ENCODE measurements at places on chromosomes 11 and 22. TPM values are rescaled to one million over a fixed set of nuclear protein-coding genes. Genes with fewer than 3 reads are reported as not detected.
A peak's percentile ranks its signal among the peaks of the same experiment; 100 is the strongest.

DNA sequence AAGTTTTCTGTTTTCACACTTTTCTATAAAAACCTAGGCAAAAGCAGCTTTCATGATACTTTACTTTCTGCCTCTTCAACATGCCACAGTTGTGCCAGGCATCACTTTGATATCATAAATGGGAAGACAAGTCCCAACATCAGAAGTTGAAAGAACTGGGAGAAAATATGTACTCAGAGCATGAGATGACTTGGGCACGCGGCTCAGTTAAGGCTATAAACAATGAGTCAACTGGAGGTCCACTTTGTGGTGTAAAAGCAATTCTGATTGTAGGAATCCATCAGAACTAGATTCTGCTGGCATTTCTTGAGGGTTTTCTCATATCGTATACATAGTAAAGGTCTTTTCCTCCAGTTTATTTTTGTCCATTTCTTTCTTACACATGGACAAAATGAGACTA, 109.7 kb upstream of the USP47 start:
- H3K27me3 ChIP-seq: peaks cover 7% of the 10 kb centered on the region
- H3K4me1 ChIP-seq: no peaks in the 10 kb centered on the region
- H3K4me3 ChIP-seq: no peak overlapping the region
- no peak overlapping the region for H3K27ac ChIP-seq

FGF4 gene
- not detected for total RNA-seq

DNA sequence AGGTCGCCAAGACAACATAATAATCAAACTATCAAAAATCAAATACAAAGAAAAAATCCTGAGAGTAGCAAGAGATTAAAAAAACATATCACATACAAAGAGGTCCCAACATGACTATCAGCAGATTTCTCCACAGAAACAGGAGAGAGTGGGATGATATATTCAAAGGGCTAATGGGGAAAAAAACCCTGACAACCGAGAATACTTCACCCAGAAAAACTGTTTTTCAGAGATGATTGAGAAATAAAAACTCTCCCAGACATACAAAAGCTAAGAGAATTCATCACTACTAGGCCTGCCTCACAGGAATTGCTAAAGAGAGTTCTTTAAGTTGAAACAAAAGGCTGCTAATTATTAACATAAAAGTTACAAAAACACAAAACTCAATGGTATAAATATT, 108.1 kb downstream of the EFCAB6 start:
- H3K27ac ChIP-seq: no peak overlapping the region
- H3K4me3 ChIP-seq: no peak overlapping the region
- H3K36me3 ChIP-seq: peaks cover 3% of the 10 kb centered on the region
- DNase-seq: no peak
- no peaks in the 10 kb centered on the region for H3K4me1 ChIP-seq
- peaks cover 4% of the 10 kb centered on the region for H3K27me3 ChIP-seq

CCDC116 gene
- 0.73 TPM for total RNA-seq

GRCh38 chr11:2555336-2555735, 110.5 kb downstream of the KCNQ1 start:
- no peaks in the 10 kb centered on the region for H3K27me3 ChIP-seq
- DNase-seq: no peak
- H3K4me1 ChIP-seq: no peaks in the 10 kb centered on the region
- H3K4me3 ChIP-seq: no peak overlapping the region

FAM111B gene
- 54.9 TPM for total RNA-seq

DNA sequence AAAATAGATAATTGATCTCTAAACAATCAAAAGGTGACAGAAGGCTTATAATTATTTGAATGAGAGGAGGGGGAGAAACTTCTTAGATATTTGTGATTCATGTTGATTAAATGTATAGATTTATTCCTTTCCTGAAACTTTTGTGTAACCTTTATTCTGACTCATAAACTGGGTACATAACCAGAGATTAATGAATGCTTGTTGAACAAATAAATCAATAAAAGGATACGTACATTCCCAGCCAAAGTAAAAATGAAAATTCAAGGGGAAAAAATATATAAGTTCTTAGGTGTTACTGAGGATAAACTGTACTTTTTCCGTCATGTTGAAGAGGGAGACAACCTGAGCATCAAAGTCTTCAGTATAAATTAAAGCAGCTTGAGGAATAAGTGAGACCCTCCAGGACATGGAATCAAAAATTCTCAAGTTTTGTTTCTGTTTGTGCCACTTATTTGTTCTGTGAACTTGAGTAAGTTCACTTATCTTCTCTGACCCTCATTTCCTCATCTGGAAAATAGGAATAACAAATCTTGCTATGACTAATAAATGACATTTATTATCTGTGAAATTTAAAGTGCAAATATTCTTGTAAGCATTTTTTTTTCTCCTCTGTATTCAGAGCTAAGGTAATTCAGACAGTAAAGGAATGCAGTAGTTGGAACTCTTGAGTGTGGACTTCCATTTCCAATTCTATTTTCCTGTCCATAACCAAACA, 195.4 kb downstream of the METTL15 start:
- H3K27me3 ChIP-seq: no peaks in the 10 kb centered on the region
- H3K27ac ChIP-seq: no peak overlapping the region
- no peak overlapping the region for H3K4me3 ChIP-seq

TESMIN gene
- total RNA-seq: 2.1 TPM

GRCh38 chr11:11372461-11372860, 19.4 kb upstream of the CSNK2A3 start:
- no peak overlapping the region for H3K4me3 ChIP-seq
- H3K36me3 ChIP-seq: no peaks in the 10 kb centered on the region
- H3K27me3 ChIP-seq: no peaks in the 10 kb centered on the region
- no peaks in the 10 kb centered on the region for H3K4me1 ChIP-seq

DNA sequence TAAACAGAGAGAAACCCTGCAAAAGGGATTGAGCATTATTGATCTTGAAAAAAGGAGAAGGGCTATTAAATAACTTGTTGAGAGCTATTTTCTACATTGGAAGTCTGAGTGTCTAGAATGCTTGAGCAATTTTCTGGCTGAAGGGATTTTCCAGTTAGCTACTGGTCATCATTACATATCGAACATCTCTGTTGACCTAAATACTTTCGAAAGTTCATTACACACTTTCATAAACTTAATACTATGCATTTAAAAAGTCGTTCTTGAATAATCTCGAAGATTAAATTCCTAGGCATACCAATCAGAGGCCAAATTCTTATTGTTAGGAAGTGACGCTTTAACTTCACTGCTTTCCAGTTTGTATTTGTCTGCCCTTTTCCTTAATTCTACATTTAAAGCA, 13.7 kb downstream of the ETS1 start:
- H3K4me1 ChIP-seq: peaks cover 40% of the 10 kb centered on the region
- H3K4me3 ChIP-seq: no peak overlapping the region
- H3K36me3 ChIP-seq: peaks cover 2% of the 10 kb centered on the region
- no peak overlapping the region for H3K27ac ChIP-seq

OR5T1 gene
- not detected for total RNA-seq

DNA sequence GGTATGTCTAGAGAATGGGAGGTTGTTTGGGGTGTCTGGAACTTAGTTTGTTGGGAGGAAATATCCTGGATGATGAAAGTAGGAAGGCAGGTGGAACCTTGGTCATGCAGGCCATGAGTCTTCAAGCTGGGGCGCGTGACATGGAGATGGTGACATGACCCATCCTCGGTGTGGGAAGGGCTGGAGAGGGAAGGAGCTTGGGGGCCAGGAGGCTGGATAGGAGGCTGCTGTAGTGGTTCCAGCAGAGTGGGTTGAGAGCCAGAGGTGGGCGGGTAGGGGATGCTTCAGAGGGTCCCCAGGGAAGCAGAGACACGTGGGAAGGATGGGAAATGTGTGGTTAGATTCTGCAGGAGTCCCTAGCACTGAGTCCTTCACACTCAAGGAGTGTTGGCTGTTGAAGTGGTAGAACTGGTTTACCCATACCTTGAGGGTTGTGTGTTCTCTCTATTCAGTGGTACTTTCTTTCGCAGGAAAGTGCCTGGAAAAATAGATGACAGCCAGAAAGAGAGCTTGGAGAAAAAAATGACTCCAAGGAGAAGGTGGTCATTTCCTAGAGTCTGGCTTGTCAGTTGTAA, 56.8 kb downstream of the LDLRAD3 start:
- no peak overlapping the region for H3K4me3 ChIP-seq
- H3K27me3 ChIP-seq: no peaks in the 10 kb centered on the region
- no peaks in the 10 kb centered on the region for H3K36me3 ChIP-seq
- H3K4me1 ChIP-seq: no peaks in the 10 kb centered on the region
- no peak for DNase-seq

DNA sequence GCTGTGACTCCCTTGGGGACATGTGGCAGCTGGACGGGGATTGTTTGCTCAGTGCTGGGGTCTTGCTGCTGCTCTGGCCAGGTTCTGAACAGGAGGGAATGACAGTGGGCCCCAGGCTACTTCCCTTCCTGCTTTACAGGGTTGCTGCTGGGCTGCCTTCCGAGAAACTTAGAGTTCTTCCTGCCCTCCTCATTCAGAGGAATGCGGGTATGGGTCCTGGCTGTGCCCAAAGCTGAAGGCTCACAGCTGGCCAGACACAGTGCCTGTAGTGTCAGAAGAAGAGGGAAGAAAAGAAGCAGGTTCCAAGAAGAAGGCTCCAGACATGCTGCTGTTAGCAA, 108.3 kb upstream of the PARVA start:
- no peaks in the 10 kb centered on the region for H3K4me1 ChIP-seq
- no peak overlapping the region for H3K27ac ChIP-seq
- DNase-seq: no peak
- H3K4me3 ChIP-seq: no peak overlapping the region
- no peaks in the 10 kb centered on the region for H3K27me3 ChIP-seq

PVALB gene
- not detected for total RNA-seq

- no peak overlapping the region for H3K27ac ChIP-seq
- no peaks in the 10 kb centered on the region for H3K36me3 ChIP-seq
- H3K4me3 ChIP-seq: no peak overlapping the region
- H3K27me3 ChIP-seq: no peaks in the 10 kb centered on the region
- DNase-seq: no peak
Measured at GRCh38 chr11:100647861-100648260, 39.2 kb upstream of the ARHGAP42 start.

GRCh38 chr22:24583221-24584165, 9.4 kb downstream of the LRRC75B start:
- no peaks in the 10 kb centered on the region for H3K27me3 ChIP-seq
- peaks cover 1% of the 10 kb centered on the region for H3K36me3 ChIP-seq
- no peak for DNase-seq

OR2AT4 gene
- total RNA-seq: not detected

DNA sequence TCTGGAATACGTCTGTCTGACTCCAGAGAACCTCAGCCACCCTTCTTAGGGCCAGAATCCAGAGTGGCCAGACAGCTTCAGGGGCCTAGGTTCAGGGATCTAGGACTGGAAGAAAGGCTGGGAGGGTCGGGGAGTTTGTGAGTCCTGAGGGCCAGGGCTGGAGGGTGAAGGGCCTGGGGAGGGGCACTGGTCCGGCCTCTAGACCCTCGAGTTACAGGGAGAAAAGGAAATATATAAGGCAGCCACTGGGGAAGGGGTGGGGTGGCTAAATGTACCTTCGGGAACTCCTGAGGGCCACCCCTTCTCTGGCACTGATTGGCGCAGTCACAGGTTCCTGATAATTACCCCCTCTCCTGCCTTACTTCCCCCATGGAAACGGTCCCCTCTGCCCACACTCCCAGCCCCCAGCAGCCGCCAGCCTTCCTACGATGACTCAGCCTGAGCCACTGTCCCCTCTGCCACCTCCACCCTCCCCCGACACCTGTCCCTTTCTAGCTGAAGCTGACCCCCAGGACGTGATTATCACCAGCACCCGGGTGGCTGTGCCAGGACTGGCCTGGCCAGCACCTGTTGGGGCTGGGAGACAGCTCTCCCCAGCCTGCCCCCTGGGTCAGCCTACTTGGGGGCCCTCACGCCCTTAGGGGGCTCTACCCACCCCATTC, 26.4 kb downstream of the MB start:
- no peaks in the 10 kb centered on the region for H3K36me3 ChIP-seq
- H3K27me3 ChIP-seq: peaks cover under 1% of the 10 kb centered on the region
- DNase-seq: no peak
- no peaks in the 10 kb centered on the region for H3K4me1 ChIP-seq
- H3K27ac ChIP-seq: no peak overlapping the region
- no peak overlapping the region for H3K4me3 ChIP-seq

TALDO1 gene
- total RNA-seq: 283 TPM

GRCh38 chr11:65611028-65611757, 2.8 kb downstream of the MAP3K11 start:
- H3K27me3 ChIP-seq: no peaks in the 10 kb centered on the region
- H3K27ac ChIP-seq: peak overlapping the region; percentile 42
- no peak for DNase-seq
- H3K4me1 ChIP-seq: peaks cover 35% of the 10 kb centered on the region
- H3K4me3 ChIP-seq: peak overlapping the region; percentile 95

BEST1 gene
- total RNA-seq: not detected

DNA sequence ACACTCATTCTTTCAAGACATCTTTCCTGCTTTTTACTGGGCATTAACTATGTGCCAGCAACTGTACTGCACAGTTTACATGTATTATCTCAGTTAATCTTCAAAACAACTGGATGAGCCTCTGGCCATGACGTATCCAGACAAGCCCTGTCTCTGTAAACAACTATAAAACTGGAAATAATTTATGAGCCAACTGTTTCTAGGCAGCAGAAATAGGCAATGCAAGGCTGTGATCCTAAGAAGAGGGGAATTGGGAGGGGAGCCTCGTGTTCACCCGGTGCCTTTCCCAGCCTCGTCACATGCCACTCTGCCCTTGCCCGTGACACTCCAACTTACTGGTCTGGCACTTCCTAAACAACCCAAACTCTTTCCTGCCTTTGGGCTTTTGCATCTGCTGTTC, 82.8 kb downstream of the FBXO7 start:
- H3K27me3 ChIP-seq: peaks cover 5% of the 10 kb centered on the region
- H3K4me3 ChIP-seq: no peak overlapping the region
- no peak for DNase-seq
- no peaks in the 10 kb centered on the region for H3K36me3 ChIP-seq
- H3K27ac ChIP-seq: no peak overlapping the region

GRCh38 chr11:112292785-112293407, 32.2 kb upstream of the PLET1 start:
- H3K4me3 ChIP-seq: no peak overlapping the region
- peaks cover 6% of the 10 kb centered on the region for H3K27me3 ChIP-seq
- peaks cover 45% of the 10 kb centered on the region for H3K4me1 ChIP-seq
- H3K27ac ChIP-seq: no peak overlapping the region

GRCh38 chr11:19537803-19538453, 174.7 kb upstream of the NAV2 start:
- DNase-seq: no peak
- no peak overlapping the region for H3K4me3 ChIP-seq
- H3K27ac ChIP-seq: no peak overlapping the region
- no peaks in the 10 kb centered on the region for H3K36me3 ChIP-seq

GRCh38 chr11:126113963-126114362, 51.3 kb upstream of the CDON start:
- no peaks in the 10 kb centered on the region for H3K36me3 ChIP-seq
- no peaks in the 10 kb centered on the region for H3K27me3 ChIP-seq
- no peak for DNase-seq
- no peaks in the 10 kb centered on the region for H3K4me1 ChIP-seq
- H3K4me3 ChIP-seq: no peak overlapping the region
- H3K27ac ChIP-seq: no peak overlapping the region

BTG4 gene
- not detected for total RNA-seq

FGF19 gene
- total RNA-seq: not detected

- no peaks in the 10 kb centered on the region for H3K27me3 ChIP-seq
- no peak for DNase-seq
- no peak overlapping the region for H3K4me3 ChIP-seq
- peaks cover 16% of the 10 kb centered on the region for H3K36me3 ChIP-seq
- H3K4me1 ChIP-seq: peaks cover 31% of the 10 kb centered on the region
- H3K27ac ChIP-seq: peak overlapping the region; percentile 22
Measured at GRCh38 chr11:73072935-73073481, 69.1 kb downstream of the FCHSD2 start.

PKP3 gene
- total RNA-seq: not detected

RAB36 gene
- total RNA-seq: not detected

All from activated T-helper 1 cell treated with anti-CD3 and anti-CD28 coated beads, Interleukin-12 subunit alpha, Interleukin-12 subunit beta, Interleukin-2, Interleukin-4 antibody, amounts not matched to agents 30 ng/mL and 10 ng/mL and 1 ng/mL, durations not matched to agents 14 hours and 24 hours and 36 hours (primary cell).